ENCODE measurements at places on chromosomes 6 and 20.

DNA sequence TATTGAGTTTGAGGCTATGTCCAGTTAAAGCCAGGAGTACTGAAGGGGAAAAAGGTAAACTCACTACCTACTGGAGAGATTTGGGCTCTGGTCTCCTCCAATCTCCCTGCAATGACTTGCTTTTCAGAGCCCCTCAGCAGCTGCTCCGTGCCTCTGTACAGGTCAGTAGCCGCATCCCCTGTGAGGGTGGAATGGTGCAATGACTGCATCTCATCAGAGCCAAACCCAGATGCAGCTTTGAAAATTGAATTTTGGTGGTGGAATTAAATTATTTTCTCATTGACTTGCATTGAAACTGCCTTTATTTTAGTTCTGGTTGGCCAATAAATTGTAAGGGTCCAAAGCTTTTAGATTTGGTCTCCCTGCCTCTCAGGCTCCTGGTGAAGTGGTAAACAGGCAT lies 166.7 kb downstream of the DLL1 start:
- no peak for DNase-seq

GRCh38 chr6:112038268-112038667 lies 15.6 kb upstream of the CCN6 start:
- no peak for DNase-seq

GRCh38 chr6:137415127-137415833 lies 78.9 kb downstream of the OLIG3 start:
- DNase-seq: no peak

DNA sequence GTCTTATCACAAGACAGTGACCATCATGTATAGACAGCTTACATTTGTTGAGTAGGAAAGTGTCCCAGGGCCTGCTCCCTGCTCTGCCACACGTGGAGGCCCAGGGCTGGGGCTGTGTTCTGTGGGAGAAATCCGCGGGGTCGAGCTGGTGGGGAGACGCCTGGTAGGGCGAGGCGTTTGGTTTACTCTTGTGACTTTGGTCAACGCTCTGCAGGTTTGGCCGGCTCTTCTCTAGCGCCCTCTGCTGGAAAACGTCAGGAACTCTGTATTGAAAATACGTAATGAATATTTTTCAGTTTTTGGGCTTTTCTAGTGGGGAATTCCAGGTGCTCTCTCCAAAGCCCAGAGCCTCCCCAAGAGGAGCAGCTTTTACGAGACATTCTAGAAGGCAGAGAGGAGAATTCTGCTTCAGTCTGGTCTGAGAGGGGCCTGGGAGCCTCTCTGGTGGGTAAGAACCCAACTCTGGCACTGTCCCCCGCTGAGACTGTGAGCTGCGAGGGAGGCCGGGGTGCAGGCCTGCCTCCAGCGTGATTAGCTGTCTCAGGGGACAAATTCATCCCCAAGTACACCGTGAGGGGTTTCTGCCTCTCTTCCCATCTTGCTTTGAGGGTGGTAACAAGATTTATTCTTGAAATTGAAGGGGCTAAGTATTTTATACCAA lies 112.6 kb upstream of the RALGAPA2 start:
- DNase-seq: peak; percentile 17

- DNase-seq: no peak
Measured at GRCh38 chr6:83199863-83200225, 6.7 kb downstream of the RWDD2A start.

- DNase-seq: no peak
Measured at GRCh38 chr6:155030148-155030720, 35.1 kb downstream of the TIAM2 start.

- no peak for DNase-seq
Measured at GRCh38 chr6:63477422-63478040, 94.7 kb upstream of the LOC128125822 start.

GRCh38 chr6:38495922-38496635 lies 143.7 kb downstream of the BTBD9 start:
- DNase-seq: no peak

DNA sequence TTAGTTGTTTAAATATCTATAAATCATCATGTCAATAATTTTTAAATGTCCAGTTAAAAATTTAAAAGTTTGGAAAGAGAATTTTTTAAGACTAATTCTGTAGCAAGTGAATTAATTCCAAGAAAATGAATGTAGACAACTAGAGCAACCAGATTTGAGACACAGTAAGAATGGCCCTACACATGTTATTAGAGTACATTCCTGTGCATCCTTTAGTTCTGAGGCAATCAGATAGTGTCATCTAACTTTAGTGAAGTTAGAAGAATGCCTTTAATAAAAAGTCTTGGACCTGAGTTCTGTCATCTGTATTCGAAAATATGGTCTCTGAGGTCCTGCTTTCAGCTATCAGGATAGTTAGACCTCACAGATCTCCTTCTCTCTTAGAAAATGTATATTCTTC lies 63.7 kb downstream of the HIVEP2 start:
- DNase-seq: no peak

DNA sequence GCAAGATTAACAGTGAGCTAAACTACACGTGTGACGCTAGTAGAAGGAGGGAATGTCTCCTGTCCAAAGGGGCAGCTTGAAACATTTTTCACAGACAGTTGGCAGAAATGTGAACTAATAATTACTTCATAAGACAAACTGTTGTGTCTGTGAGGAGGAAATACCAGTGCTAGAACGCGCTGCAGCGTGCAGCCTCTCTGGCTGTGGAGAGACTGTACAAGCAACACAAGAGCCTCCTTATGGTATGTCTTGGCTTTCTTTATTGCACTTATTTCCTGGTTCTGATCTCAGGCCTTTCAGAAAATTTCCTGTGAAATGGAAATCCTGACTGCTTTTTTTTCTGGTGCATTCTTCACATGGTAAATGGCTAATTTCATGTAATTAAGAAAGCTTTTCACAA lies 25.3 kb upstream of the TIAM2 start:
- no peak for DNase-seq

DNA sequence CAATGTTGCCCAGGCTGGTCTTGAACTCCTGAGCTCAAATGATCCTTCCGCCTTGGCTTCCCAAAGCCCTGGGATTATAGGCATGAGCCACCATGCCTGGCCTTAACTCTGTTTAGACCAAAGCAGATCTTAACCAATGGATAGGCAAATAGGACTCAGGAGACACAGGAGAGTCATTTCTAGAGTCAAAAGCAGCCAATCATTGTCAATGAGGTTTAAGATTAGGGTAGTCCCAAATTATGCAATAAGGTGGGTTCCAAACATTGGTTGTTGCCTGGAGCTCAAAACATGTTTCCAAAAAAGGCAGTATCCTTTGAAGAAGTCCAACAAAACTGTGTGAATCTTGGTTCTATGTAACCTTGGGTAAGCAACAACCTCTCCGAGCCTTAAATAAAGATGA lies 95.7 kb upstream of the JARID2 start:
- DNase-seq: no peak

GRCh38 chr6:168890306-168890980 lies 363.2 kb downstream of the THBS2 start:
- DNase-seq: no peak

DNA sequence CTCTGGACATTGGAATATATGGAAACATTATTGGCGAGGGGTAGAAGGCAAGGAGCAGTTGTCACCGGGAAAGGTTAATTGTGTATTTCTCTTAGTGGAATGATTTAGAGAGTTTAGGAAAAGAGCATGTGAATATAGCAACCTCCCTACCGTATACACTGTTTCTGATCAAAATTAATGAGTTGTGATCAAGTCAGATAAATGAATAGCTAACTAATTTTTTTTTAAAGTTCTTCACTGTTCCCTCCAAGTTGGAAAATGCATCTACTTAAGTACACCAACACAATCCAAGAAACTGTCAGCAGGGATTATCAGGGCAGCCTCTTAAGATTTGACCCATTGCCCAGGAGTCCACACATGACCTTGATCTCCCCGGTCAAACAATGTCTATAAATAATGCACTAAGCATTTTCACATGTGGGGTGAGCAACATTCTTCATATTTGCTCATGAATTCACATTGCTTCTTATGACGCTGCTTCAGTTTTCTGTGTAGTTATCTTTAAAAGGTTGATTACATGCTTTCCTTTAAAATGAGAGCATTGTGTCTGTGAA lies 680.8 kb upstream of the NRSN1 start:
- no peak for DNase-seq

GRCh38 chr20:46304361-46304760 lies 3.9 kb downstream of the CDH22 start:
- no peak for DNase-seq

DNA sequence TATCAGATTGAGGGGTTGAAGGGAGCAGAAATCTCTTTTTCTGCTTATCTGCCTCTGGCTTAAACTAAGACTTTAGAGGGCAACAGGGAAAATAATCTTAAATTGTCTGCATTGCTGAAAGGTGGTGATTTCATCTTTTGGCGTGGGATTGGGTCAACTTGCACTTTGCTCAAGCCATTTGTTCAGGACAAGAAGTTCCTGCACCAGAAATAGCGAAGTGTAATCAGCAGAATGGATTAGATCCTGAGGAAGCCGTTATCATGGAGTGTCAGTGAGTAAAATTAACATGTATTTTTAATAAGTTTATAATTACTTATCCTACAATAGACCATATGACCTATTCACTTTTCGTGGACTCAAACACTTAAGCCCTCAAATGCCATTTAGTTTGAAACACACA lies 249.3 kb downstream of the CD83 start:
- DNase-seq: no peak

- DNase-seq: no peak
Measured at GRCh38 chr20:56930876-56931275, 301.8 kb downstream of the TFAP2C start.

GRCh38 chr6:33477864-33478263 lies 23.5 kb downstream of the ZBTB9 start:
- no peak for DNase-seq

DNA sequence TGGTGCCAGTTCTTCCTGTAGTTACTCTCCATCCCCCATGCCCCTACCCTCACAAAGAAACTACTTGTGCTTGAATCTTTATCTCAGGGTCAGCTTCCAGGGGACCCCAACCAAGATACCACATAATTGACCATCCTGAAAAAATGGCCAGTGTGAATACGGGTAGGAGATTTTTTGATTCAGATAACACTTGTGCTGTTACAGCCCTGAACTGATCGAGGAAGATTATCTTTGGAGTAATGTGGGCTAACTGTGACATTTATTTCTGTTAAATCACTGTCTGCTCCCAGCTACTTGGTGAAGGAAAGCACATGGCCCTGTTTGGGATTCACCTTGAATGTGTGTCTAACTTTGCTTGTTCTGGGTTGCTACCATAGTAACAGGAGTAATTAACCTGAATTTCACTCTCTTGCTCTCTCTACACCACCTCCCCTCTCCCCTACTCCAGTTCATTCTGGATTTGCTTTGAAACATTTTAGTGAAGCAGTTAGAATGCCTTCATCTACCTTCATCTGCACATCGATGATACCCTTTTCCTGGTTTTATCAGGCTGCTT lies 219.6 kb upstream of the CHD6 start:
- DNase-seq: no peak

- no peak for DNase-seq
Measured at GRCh38 chr6:45709781-45710220, 305.9 kb downstream of the CLIC5 start.

- DNase-seq: no peak
Measured at GRCh38 chr20:50083034-50083433, 29.9 kb downstream of the UBE2V1 start.

DNA sequence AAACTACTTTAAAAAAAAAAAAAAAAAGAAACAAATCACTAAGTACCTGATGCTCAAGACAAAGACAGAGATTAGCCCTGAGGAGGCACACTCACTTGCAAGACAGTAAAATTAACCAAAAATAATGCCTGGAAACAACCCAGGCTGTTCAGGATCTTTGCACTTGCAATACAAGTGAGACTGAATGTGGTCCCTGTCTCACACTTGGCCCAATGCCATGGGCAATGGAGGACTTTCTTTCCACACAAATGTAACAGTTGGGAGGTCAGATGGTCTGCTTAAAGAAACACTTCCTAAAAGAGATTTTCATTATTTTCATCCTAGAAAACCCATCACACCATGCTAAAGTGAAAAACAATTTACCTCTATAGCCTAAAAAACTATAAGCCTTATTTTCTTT lies 16.2 kb downstream of the STAU1 start:
- no peak for DNase-seq

- DNase-seq: no peak
Measured at GRCh38 chr6:151243481-151243880, 3.7 kb downstream of the AKAP12 start.

- DNase-seq: no peak
Measured at GRCh38 chr6:106511288-106512047, 117.8 kb downstream of the RTN4IP1 start.

- DNase-seq: no peak
Measured at GRCh38 chr6:116471531-116471930, 10.4 kb downstream of the CALHM6 start.

DNA sequence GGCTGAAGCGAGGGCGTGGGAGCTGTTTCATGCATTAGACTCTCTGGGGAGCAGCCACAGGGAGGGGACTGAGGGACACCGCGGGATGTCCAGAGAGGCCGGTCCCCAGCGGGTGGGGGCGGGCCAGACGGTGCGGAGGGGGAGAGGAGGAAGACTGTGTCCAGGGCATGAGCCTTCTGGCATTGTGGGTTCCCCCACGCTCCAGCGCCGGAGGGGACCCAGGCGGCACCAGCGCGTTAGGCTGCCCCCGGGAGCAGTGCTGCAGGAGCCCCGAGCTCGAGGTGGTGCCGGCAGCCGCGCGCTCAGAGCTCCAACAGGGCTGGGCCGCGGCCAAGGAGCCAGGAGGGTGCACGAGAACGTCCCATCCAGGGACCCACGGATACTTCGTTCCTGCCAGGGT lies 14.4 kb downstream of the SLC22A3 start:
- no peak for DNase-seq

GRCh38 chr6:121032268-121033006 lies 301.8 kb downstream of the TBC1D32 start:
- no peak for DNase-seq

- no peak for DNase-seq
Measured at GRCh38 chr20:57478176-57478575, 46.8 kb downstream of the CTCFL start.

- peak; percentile 22 for DNase-seq
Measured at GRCh38 chr6:161828355-161828754, 554.5 kb upstream of the AGPAT4 start.

DNA sequence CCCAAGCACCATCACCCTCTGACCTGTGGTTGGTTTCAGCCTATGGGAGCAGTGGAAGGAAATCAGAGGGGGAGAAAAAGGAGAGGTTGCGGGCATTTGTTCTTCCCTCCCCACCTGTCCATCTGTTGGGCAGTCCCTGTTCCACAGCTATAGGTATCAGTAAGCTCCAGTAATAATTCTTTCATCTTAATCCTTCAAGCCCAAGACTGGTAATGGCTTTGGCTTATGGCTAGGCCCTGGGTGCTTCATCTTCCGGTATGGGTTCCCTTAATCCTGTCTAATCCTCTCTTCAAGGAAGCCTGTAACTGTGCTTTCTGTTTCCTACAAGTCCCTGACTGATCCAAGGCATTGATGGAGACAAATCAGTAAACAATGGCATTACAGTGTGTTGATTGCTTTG lies 42.2 kb upstream of the STK35 start:
- DNase-seq: no peak

GRCh38 chr6:87481931-87482330 lies 9.2 kb downstream of the SLC35A1 start:
- no peak for DNase-seq

- DNase-seq: no peak
Measured at GRCh38 chr6:138031850-138032249, 75.4 kb downstream of the PERP start.

Measured in CMK (cell line).